SK-MEL-5 (cell line): ENCODE measurements at places on chromosomes 4 and X. TPM values are rescaled to one million over a fixed set of nuclear protein-coding genes. Genes with fewer than 3 reads are reported as not detected.
A peak's percentile ranks its signal among the peaks of the same experiment; 100 is the strongest.

The SLC10A4 gene
- 0.32 TPM in 1 of 2 replicates, not detected in the other for total RNA-seq

DNA sequence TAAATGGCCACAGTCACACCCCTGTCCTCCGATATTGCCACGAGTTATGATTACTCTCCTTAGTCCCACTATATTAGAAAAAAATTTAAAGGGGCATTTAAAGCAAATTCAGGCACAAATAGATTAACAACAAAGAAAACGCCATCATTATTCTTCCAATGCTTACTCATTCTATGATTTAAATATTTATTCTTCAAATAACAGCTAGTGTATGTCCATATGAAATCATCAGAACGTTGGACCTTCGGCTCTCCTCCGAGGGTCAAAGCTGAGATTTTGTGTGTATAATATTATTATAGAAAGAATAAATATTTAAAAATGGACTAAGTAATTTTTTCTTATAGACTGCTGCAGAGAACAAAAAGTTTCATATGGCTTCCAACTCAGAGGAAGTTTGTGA is 122.9 kb downstream of the MAML3 start:
- no peak for DNase-seq

The CLDN34 gene
- not detected in 2 replicates for total RNA-seq

The ASB5 gene
- total RNA-seq: 4.2 and 5.2 TPM in 2 replicates

GRCh38 chr4:111957116-111957515 is 188.1 kb upstream of the FAM241A start:
- no peak for DNase-seq

- no peak for DNase-seq
Observed at GRCh38 chr4:11842620-11843263, 414.0 kb upstream of the HS3ST1 start.

DNA sequence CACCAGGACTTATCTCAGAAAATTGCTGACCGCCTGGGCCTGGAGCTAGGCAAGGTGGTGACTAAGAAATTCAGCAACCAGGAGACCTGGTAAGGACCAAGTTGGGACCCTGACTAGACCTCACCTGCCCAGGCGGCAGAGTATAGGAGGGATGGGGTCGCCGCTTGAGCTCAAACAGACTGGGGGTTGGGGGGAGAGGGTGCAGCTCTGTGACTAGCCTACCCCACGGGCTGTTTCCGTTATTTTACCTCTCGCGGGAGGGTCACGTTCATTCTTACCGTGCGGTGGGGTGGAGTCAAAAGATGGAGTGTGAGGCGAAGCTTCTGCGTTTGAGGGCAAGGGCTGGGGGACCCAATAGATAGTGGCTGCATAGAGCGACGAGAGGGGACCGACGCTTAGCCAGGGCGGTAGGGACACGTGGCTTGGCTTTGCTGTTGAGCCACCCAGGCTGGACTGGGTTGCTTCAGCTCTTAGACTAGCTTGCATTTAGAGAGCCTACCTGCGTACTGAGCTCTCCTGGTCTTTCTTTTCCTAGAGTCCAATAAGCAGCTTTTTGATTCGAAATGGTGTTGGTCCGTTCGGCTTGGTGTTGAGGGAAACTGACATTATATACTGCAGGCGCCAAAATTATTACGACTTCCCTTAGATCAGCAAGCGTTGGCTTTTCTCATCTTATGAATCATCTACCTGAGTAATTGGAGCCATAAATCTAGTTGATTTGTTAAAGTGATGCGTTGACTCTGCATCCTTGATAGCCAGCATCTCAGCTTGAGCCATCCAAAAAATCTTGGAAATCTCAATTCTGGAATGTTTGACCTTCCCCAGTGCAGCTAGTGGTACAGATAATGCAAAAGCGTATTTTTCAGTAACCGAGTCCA is 591 bp downstream of the PRPS1 start:
- DNase-seq: peak; percentile 23

GRCh38 chrX:71989768-71990426 is 79.3 kb downstream of the NHSL2 start:
- peak; percentile 42 for DNase-seq

The TBC1D8B gene
- 2.4 and 4.2 TPM in 2 replicates for total RNA-seq

The MMRN1 gene
- 0.16 and 0.29 TPM in 2 replicates for total RNA-seq

DNA sequence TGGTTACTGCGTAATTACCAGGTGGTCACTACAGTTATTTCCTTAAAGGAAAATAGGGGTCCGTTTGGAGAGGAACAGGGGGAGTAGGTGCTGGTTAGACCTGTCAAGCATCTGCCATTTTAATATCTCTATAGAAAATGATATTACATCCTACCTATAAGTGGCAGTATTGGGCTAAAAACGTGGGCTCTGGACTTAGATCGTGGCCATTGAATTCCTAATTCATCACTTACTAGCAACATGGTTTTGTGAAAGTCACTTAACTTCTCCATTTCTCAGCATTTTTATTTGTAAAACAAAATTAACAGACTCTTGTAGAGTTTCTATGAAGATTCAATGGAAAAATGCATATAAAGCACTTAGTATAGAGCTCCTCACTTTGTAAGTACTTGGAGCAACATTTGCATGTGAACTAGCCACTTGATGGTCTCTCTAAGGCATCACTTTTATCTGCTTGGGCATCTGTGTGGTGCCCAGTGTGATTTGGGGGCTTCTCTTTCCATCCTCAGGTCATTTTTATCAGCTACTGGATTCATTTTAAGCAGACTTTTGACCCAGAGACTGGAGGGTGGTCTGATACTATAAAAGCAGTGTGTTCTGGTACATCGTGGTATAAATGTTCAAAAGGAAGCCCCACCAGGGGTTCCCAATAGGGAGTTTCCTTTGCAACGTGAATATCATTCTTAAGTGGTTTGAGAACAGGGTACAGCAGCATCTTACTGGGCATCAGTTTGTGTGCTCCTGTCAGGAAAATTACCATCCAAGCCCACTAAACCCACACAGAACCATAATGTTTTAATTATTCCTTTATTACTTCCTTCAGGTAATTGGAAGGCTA is 42.7 kb upstream of the RASSF6 start:
- peak; percentile 74 for DNase-seq

The TLR3 gene
- 6.9 and 9.8 TPM in 2 replicates for total RNA-seq

DNA sequence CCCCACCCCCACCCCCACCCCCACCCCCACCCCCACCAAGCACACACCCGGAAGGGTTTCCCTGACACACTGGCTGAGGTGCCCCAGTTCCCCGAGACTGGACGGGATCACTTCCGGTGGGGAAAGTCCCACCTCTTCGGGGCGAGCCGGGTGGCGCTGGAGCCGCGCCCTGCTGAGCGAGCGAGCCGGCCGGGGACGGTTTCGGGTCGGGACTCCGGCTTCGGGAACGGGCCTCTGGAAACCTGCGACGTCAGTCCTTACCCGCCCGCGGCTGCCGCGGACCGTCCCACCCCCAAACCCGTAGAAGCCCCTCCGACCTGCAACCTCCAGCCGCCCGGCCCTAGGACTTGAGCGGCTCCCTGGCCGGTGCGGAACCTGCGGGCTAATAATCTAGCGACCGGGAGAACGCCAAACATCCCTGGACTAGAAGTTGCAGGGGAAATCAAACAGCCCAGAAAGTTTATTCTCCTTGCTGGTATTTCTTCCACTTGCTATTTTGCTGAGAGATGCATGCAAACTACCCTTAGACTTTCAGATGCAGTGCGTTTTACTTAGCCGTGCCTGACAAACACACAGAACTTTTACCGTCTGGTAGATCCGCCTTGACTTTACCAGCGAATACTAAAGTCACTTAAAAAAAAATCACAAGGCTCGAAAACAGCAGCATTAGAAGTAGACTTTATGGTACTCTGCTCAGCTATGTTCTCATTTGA is 991 bp downstream of the RAP2C start:
- peak; percentile 84 for DNase-seq

The FAT1 gene
- total RNA-seq: 78.0 and 88.9 TPM in 2 replicates

DNA sequence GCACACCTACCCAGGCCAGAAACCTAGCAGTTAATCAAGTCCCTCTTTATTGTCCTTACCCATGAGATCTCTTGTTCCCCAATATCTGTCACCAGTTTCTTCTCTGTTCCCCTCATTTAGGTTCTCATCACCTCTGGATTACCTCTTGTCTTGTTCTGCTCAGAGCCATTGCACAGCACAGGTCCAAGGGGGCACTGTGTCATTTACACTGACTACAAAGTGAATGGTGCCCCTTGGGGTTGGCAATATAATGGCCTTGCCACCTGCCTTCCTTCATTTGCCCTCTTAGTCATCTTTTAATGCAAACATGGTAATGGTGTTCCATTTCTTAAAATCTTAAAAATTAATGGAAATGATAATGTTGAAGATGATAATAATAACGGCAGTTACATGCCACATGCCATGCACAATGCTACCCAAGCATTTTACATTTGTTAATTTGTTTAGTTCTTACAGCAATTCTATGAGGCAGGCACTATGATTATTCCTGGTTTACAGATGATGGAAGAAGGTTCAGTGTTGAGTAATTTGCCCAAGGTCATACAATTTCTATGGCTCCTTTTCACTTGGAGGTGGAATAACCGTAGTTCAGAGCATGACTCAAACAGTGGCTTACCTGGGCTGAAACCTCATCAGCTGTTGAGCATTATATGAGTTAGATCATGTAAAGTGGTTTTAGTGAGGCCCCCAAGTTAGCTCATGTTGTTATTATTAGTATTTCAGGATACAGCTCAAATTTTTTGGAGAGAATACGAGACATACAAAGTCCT is 117.9 kb downstream of the RASL11B start:
- no peak for DNase-seq

GRCh38 chrX:104335756-104336155 is 81.0 kb upstream of the ESX1 start:
- DNase-seq: no peak

DNA sequence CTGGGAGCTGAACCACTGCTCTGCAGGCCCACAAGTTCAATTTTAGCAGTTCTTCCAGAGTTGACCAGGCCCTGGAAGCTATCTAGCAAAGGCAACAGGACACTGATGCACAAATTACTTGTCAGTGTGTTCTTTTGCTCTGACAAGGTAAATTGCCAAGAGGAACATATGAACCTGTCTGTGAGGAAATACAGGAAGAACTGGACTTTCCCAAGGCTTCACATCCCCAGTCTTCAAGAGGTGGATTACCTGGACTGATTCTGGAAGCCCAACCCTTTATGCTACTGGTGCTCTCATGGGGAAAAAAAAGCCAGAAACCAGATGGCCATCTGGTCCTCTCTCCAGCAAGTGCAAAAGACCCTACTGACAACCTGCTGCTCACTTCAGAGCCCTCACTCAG is 1.9 kb upstream of the TMEM185A start:
- DNase-seq: no peak

DNA sequence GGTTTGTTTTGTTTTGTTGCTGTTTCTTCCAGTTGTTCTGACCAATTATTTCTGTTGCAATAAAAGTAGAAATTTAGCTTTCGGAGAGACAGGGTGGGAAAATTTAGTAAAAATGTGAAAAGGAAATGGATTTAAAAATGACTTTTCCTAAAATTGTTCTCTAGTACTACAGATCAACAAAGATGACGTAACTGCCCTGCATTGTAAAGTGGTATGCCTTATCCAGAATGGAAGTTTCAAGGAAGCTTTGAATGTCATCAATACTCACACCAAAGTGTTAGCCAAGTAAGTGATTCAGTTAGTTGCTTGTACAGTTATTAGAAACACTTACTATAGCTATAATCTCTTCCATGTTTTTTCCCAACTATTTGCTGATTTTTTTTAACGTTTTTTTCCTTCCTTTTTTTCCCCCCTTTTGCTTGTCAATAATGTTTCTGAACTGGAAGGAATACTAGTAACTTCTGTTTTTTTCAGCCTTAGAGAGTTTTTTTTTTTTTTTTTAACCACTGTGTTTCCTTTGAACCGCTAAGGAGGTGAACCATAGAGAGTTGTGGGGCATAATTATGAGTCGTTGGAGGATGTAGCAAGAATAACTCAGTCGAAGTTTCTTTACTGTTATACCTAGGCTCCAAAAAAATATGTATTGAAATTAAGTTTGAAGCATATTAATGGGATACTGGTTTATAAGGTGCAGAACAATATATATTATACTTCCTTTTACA is 2.2 kb downstream of the SRP72 start:
- DNase-seq: no peak

GRCh38 chr4:140168474-140168873 is 14.5 kb upstream of the MAML3 start:
- DNase-seq: no peak

DNA sequence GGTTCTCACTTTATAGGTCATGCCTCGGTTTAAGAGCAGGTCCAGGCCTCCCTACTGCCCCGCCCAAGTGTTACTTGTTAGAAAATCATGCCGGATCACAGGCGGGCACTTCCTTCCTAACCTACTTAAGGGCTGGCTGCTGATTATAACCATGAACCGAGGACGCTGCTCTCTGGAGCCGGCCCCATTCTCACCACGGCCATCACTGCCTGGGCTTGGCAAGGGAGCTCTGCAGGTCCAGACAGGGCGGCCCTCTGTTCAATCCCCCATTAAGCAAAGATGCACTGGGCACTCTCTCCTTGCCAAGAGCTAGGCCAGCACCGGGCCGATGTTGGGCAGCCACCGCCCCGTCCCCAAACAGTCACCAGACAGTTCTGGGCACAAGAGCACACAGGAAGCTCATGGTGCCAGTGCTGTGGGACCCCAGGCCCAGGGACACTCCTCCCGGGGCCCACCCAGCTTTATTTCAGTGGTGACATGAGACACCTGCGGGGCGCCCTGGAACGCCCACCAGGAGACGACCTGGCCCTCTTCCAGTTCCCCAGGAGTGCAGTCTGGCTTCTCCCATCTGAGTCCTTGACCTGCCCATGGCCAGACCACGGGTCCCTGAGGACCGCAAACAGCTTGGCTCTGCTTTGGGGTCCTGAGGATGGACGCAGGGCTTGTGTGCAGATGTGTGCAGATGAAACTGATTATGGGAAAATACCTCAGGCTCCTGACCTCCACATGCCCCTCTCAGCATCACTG is 44.0 kb downstream of the ABLIM2 start:
- DNase-seq: no peak

The C4orf50 gene
- 0.03 TPM in 2 replicates for total RNA-seq

GRCh38 chr4:55635741-55636655 is at the start of gene NMU:
TSS of gene NMU (minus strand) at chr4:55636298. CDS start at chr4:55636192, 106 bp downstream.
- DNase-seq: no peak

The WNK3 gene
- total RNA-seq: 8.6 TPM in 2 replicates

The POU3F4 gene
- not detected in 2 replicates for total RNA-seq

DNA sequence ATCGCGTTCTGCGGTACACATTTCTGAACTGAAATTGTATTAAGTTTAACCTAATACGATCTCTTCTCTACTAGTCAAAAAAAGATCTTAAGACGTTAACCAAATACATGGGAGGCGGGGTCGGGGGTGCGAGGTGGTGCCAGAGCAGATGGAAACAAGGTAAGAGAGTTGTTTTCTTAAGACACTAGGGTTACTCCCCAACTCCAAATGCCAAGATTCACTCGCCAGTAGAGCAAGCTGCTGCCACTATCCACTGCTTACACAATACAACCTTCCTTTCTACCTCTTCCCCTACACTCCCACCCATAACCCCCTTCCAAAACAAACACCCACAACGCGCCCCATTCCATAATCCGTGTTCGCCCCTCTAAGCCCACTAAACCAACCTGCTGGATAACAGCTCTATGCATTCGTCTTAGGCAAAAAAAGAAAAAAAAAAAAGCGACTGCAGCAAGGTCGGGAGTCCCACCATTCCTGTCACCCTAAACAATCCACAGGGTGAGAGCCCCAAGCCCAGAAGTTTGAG is 1.3 kb downstream of the LCORL start:
- DNase-seq: peak; percentile 2

The ODAPH gene
- not detected in 2 replicates for total RNA-seq

The RAB39B gene
- 0.56 and 0.79 TPM in 2 replicates for total RNA-seq

GRCh38 chrX:68693481-68694434 is 46.3 kb downstream of the STARD8 start:
- DNase-seq: peak; percentile 1
